ENCODE measurements at places on chromosomes 1 and 21. TPM values are rescaled to one million over a fixed set of nuclear protein-coding genes. Genes with fewer than 3 reads are reported as not detected.

Gene RORC
- 29.5 TPM for total RNA-seq

Gene RPS8
- 1,364 TPM for total RNA-seq

Gene COL8A2
- 4.5 TPM for total RNA-seq

Gene S100A16
- total RNA-seq = 139 TPM

Measured in mucosa of descending colon (tissue), 3 donors.